Ovary (tissue), 10 donors: ENCODE measurements at places on chromosomes 7 and 10.

DNA sequence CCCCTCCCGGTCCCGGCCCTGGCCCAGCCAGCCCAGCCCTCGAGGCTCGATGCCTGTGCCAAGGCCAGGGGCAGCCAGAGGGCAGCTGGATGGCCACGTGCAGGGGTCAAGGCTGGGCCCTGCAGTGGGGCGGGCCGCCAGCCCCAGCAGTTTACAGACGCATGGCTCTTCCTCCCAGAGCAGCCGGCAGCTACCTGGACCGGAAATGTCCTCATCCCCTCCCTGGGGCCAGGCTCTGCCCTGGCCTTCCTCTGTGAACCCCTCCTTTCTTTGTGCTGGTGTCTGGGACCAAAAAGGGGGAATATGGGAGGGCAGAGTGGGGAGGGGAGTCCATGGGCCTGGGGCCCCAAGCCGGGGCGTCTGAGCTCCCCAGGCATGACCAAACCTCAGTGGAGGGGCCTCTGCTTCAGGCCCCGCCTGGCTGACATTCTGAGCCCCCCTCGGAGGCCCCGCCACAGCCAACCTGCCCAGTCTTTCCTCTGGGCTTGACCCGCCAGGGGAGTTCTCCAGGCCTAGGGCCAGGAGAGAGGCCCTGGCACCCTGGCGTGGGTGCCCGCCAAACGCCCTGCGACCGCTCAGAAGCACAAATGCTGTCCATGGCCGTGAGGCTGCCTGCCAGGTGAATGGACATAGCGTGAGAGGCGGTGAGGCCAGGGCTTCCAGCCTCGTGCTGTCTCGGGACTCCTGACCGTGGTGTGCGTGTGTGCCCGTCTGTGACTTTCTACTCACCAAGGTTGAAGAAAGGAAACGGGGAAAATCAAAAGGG, 24.7 kb upstream of the AMZ1 start:
- DNase-seq, result peak; percentile 87

DNA sequence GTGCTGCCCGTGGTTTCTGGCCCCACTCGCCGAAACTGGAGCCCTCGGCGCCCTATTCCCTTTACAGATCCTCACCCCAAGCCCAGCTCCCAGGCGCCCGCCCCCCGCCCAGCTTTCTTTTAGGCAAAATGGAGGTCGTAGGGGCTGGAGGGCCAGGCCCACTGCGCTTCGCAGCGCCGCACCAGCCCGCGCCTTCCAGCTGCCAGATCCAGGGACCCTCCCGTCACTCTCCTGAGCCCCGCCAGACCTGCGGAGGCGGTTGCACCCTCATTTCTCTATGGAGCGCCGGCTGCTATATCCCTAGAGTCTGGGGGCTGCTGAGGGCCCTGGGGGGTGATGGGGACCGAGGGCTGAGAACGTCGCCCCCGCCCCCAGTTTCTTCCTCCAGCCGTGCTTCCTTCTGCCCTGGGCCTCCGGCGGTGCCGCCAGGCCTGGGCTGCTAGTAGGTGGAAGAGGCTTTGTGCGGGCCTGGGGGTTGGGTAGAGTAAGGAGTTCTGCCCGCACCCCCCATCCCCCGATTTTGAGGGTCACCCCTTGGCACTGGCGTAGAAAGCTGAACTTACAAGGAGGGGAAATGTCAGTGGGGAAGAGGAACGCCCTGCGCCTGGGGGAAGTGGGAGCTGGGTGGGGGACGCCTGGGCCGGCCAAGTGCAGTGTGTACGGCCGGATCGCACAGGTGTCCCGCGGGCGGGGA, 1.0 kb downstream of the GNB2 start:
- DNase-seq, result peak; percentile 54

DNA sequence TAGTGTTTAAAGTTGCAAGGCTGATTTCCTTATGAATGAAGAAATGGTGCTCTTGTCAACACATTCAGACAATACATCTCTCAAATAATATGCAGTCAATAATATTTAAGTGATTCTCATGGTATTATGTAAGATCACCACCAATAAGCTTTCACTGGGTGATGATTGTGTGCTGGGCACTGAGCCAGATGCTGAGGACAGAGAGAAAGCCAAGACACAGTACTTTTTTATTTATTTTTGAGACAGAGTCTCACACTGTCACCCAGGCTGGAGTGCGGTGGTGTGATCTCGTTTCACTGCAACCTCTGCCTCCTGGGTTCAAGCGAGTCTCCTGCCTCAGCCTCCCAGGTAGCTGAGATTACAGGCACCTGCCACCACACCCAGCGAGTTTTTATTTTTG, 130.6 kb upstream of the LSM8 start:
- no peak for DNase-seq

DNA sequence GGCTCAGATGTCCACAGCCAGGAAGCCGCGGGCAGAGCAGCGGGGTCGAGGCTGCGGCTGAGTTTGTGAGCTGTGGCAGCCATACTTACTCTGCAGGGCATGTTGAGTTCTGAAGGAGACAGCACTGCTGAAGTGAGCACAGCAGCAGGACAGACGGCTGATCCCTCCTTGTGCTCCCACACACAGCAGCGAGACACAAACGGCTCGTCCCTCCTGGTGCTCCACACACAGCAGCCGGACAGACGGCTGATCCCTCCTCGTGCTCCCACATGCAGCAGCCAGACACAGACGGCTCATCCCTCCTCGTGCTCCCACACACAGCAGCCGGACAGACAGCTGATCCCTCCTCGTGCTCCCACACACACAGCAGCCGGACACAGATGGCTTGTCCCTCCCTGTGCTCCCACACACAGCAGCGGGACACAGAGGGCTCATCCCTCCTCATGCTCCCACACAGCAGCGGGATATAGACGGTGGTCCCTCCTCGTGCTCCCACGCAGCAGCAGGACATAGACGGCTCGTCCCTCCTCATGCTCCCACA, 305.1 kb downstream of the PTPRN2 start:
- no peak for DNase-seq

- no peak for DNase-seq
These were observed 94.7 kb upstream of the IMMP2L start for GRCh38 chr7:111657018-111657417.

DNA sequence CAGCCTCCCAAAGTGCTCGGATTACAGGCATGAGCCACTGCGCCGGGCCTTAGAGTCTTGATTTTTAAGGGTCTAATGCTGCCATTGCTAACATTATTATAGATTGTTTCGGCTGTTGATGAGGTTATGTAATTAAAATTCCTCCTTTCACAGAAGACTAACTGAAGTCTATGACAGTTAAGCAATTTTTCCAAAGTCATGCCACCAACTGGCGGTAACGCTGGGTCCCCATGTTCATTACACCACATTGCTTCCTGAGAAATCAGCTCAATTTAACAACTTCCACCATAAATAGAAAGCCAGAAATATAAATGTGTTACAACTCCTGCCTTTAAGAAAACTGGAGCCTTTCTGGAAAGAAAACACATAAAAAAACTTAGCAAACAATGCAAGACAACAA, 3.5 kb downstream of the ERLIN1 start:
- DNase-seq, result no peak

GRCh38 chr10:60816628-60817397, 38.5 kb downstream of the CDK1 start:
- DNase-seq, result peak; percentile 29

DNA sequence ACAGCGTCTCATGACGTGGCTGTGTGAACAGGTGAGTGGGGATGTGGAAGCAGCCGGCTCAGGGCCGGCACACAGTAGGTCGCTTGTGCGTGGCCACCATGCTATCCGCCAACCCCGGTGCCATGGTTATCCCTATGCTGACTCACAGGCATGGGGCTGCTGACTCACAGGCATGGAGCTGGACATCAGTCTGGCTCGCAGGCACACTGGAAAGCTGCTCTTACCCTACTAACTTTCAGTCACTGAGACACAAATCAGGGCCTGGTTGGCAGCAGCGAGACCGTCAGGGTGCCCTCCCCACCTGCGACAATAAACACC, 341.9 kb downstream of the PTPRN2 start:
- DNase-seq, result peak; percentile 13
